Left renal pelvis (tissue), 4 donors: ENCODE measurements at places on chromosomes 1 and 21. TPM values are rescaled to one million over a fixed set of nuclear protein-coding genes. Genes with fewer than 3 reads are reported as not detected.

DNA sequence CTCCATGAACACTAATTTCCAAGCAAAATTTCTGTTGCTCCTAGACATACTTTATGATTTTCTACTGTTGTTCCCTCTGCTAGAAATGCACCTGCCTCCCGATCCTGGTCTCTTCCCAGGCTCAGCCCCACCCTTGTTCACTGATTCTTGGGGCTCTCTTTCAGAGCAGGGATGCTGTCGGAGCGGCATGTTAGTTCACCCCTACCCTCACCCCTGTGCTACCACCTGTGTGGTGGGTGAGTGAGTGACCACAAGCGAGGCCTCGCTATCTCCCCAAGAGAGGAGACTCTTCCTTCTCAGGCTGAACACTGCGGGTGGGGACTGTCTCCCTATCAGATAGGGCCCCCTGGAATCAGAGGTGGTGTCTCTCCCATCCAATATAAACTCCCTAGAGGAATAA is 4.9 kb upstream of the S100A8 start:
- no peak for DNase-seq

The EDN2 gene
- 0.85 TPM for polyA plus RNA-seq

- no peak for DNase-seq
Observed at GRCh38 chr1:7510389-7510931, 260.6 kb upstream of the VAMP3 start.

The FBLIM1 gene
- polyA plus RNA-seq: 64.6 TPM

The RHD gene
- 0.75 TPM for polyA plus RNA-seq

DNA sequence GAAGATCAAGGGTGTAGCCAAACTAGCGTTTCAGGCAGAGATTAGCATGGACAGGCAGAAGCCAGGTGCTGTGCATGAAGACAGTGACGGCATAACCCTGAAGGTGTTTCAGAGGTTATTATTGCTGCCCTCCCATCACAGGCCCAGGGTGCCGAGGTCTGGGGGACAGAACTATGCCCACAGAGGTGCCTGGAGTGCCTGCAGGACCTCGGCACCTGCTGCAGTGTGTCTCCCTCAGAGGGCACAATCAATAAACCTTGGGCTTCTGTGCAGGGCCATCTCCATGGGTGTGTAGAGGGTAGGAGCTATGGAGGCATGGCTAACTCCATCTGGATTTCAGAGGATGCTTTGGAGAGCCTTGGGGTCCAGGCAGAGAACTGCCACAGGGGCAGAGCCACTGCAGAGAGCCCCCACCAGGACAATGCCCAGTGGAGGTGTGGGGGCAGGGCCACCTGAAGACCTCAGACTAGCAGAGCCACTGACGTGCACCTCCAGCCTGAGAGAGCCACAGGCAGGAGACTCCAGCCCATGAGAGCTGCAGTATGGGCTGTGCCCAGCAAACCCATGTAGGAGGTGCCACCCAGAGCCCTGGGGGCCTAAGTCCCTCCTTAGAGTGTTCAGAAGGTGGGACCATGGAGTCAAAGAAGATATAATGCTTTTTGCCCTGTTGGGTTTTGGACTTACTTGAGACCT is 5.7 kb upstream of the ABCG1 start:
- no peak for DNase-seq

DNA sequence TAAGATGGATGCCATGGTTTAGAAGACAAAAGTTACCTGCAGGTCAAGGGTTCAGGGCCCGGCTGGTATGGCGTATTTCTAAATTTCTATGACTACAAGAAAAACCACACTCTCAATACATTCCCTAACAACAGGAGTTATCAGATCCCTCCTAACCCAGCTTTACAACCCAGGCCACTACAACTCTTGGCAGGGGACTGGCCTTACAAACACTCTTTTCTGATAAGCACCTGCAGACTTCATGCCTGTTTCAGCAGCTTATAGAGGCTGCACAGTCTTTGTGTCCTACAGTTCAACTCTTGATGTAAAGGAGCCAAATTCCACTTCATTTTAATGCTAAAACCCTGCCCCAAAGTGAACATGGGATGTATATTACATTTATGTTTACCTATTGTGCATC is 461.4 kb downstream of the SIPA1L2 start:
- no peak for DNase-seq

GRCh38 chr21:44710294-44710665 is 1.1 kb downstream of the TSPEAR start:
- DNase-seq: no peak

The PRAMEF20 gene
- polyA plus RNA-seq: not detected

GRCh38 chr1:79981481-79981880 is 975.0 kb upstream of the ADGRL4 start:
- no peak for DNase-seq

DNA sequence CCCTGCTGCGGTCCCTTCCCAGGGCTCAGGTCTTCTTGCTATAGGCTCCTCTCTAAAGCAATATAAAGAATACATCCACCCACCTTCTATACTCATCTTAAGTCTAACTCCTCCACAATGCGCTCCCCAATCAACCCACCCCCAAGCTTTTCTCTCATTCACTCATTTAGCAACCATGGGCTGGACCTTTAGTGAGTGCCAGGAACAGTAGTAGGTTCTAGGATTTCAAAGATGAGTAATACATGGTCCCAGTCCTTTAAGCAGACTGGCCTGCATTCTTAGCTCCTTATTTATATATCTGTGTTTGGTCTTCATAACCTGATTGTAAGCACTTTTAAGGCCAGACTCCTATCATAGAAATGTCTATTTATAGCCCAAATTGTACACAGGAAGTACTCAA is 5.9 kb downstream of the CAMK1G start:
- DNase-seq: no peak

The ITGB2 gene
- polyA plus RNA-seq: 18.8 TPM

DNA sequence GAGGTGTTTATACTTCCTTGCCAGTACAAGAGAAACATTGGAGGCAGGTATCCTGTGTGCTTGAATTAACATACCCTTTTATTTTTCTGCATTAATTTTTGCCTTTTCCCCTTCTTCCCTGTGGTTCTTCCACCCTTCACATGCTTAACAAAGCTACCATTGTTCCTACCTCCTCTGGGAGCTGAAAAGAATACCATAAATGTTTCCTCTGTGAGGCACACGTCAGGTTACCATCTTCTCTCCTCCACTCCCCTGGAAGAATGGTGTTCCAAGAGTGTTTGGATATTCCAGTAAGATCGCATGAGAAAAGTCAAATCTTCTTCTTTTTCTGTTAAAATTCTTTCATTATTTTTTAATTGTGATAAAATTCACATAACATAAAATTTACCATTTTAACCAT is 74.6 kb upstream of the MARK1 start:
- DNase-seq: no peak

The DCAF6 gene
- 78.5 TPM for polyA plus RNA-seq

The AADACL3 gene
- polyA plus RNA-seq: not detected

- DNase-seq: no peak
Observed at GRCh38 chr1:204923201-204923600, 52.5 kb downstream of the NFASC start.

GRCh38 chr1:208242941-208243526 is 1.1 kb downstream of the PLXNA2 start:
- no peak for DNase-seq

GRCh38 chr1:232557502-232558191 is 72.3 kb downstream of the SIPA1L2 start:
- no peak for DNase-seq

DNA sequence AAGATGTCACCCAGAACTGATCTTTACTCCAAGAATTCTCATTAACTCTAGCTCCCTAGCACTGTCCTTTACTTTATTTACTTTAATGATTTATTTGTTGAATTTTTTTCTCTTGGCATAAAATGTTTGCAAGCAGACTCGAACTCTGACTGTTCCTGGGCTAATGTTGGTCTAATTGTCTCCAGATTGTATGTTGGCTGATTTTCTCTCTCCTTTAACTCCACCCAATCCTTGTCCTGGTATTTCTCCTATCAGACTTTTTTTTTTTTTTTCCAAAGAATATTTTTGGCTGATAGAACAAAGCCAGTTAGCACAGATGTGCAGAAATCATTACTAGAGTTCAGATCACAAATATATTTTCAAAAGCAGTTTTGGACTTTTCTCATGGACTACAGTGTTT is 82.6 kb downstream of the ATF6 start:
- no peak for DNase-seq

The TMEM269 gene
- 0.95 TPM for polyA plus RNA-seq

The SYTL1 gene
- polyA plus RNA-seq: 6.9 TPM

DNA sequence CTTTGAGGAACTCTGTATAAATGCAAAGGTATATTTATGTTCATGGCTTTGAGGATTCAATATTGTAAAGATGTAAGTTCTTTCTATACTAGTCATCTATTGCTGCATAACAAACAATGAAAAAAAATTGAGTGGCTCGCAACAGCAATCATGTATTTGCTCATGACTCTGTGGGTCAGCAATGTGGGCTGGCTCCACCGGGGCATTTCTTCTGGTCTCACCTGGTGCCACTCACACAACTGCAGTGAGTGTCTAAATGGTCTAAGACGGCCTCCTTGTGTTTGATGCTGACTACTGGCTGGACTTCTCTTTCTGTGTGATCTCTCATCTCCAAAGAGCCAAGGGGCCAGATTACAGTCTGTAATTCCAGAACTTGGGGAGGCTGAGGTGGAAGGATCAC is 45.1 kb upstream of the EXO1 start:
- DNase-seq: no peak

- DNase-seq: no peak
Observed at GRCh38 chr1:204384636-204385352, 25.1 kb upstream of the PLEKHA6 start.

The VHLL gene
- polyA plus RNA-seq: not detected

DNA sequence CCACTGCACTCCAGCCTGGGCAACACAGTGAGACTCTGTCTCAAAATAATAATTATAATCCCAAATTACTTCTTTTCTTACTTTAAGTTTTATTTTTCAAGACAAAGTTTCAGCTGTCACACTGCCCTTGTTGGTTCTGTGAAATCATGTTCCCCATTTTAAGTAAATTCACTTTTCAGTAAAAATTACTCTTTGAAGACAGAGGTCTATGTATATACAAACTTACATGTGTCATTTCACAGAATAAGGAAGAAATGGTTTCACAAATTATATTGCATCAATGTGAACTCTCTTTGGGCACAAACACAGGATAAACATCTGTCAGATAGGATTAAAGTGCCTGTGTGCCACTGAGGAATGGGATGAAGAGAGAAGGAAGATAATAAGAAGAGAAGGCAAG is 33.1 kb upstream of the ETS2 start:
- DNase-seq: no peak

GRCh38 chr1:53552981-53553733 is 94.0 kb downstream of the DMRTB1 start:
- no peak for DNase-seq

DNA sequence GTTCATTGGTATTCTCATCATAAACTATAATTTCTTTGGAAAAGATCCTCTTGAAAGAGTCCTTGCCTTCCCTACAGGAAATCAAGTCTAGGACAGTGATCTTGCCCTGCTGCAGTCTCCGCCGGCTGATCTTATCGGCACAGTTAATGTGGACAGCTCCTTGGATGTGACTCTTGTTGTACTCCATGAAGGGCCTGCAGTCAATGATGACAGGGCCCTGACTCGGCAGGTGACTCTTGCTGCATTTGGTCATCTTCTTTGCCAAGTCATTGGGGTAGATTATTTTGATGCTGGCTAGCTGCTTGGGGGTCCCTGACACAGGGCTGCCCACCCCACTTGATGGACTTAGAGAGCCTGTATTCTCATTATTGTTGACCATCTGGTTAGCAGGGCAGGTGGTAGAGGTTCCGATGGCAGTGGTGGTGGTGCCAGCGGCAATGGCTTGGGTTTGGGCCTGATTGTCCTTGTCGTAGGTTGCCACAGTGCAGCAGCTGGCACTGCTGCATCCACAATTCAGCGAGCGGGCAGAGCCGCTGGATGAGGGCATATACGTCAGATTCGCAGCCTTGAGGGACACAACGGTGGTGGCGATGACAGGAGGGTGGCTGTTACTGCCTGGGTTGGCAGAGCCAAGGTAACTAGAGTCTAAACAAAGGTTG is 2.7 kb downstream of the DUSP10 start:
- no peak for DNase-seq

- DNase-seq: no peak
Observed at GRCh38 chr1:19845555-19845954, 30.5 kb upstream of the RNF186 start.

The NPL gene
- polyA plus RNA-seq: 10.8 TPM

DNA sequence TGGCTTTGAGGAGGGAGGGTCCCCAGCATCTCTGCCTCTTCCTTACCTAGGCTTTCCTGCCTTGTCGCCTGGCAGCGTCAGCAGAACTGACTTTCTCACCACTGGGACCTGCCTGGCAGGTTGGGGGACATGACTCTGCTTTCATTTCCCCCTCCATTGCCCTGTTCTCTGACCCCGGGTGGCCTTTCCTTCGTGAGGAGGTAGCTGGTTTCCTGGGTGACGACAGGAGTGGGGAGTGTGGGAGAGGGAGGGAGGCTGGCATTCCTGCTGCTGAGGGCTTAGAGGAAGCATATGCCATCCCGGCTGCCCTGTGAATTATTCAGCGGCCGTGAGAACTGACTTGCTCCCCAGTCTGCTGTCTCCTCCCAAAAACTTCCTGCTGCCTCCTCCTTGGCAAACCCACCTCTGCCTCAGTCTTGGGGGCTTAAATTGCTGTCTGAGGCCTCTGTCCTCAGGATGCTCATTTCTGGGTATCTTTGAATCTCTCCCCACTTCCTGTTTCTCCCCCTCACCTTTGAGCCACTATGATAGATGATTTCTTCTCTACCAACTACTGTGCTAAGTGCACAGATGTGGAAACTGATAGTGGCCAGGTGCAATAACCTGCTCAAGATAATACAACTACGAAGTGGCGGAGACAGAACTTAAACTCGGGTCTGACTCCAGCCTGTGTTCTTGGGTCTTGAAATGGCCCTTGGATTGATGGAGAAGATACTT is 182.0 kb upstream of the CSF3R start:
- DNase-seq: no peak

The CHI3L1 gene
- 0.71 TPM for polyA plus RNA-seq

DNA sequence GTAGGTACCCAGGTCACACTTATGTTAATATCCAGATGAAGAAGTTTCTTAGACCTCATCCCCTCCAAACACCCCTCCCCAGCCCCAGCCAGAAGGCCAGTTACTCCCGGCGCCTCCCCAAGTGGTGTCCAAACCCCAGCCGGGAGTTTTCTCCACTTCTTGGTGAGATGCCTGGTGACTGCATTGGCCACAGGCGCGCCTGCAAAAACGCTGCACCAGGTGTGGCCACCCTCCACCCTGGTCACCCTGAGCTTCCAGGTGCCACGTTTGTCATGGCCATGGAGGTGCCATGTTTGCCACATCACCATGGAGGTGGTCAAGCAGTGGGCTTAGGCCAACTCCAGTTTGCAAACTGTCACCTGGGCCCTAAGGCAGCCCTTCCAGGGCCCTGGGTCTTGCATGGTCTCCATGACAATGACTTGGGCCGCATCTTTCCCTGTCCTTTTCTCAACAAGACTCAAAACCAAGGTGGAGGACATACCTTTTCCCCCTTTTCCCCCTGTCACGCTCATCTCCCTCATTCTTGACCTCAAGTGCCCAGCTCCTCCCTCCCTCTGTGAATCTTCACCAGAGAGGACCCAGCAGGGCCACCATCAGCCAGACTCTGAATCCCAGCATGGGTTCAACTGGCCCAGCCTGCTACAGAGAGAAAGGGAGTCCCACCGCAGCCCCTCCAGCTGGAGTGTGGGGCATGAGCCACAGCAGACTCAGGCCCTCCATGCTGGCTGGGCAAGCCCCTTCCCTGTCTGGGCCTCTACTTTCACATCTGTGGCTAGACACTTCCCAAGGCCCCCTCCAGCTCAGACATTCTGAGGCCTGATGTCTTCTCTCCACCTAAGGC is 125.9 kb upstream of the ZBTB40 start:
- no peak for DNase-seq
